ENCODE measurements at places on chromosomes 1 and 21. TPM values are rescaled to one million over a fixed set of nuclear protein-coding genes. Genes with fewer than 3 reads are reported as not detected.

DNA sequence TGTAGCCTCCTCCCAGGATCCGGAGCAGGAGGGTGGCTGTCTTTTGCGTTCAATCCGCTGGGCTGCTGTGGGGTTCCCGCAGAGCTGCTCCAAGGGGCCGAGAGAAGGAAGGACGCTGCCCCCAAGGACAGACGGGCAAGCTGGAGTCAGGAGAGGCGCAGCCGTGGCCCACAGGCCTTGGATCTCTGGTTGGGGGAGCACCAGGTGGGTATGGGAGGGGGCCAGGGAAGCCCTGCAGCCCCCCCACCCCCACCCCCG lies 15.9 kb upstream of the SKI start:
- H3K4me1 ChIP-seq = peaks cover 47% of the 10 kb centered on the region
- H3K27ac ChIP-seq = peak overlapping the region; percentile 98
- no peaks in the 10 kb centered on the region for H3K36me3 ChIP-seq
- H3K27me3 ChIP-seq = no peaks in the 10 kb centered on the region
- H3K4me3 ChIP-seq = 0 out of 2 replicates have a peak overlapping the region, but pooled peaks have one; percentile 4
- no peak for DNase-seq

GRCh38 chr1:110880708-110881374 lies 7.9 kb downstream of the CD53 start:
- H3K27me3 ChIP-seq = peaks cover 3% of the 10 kb centered on the region
- no peak overlapping the region for H3K4me3 ChIP-seq
- DNase-seq = no peak
- no peaks in the 10 kb centered on the region for H3K4me1 ChIP-seq
- no peak overlapping the region for H3K27ac ChIP-seq

- no peak for DNase-seq
- H3K36me3 ChIP-seq = no peaks in the 10 kb centered on the region
- no peak overlapping the region for H3K4me3 ChIP-seq
- no peaks in the 10 kb centered on the region for H3K27me3 ChIP-seq
Measured at GRCh38 chr1:186208405-186209129, 166.5 kb downstream of the TPR start.

DNA sequence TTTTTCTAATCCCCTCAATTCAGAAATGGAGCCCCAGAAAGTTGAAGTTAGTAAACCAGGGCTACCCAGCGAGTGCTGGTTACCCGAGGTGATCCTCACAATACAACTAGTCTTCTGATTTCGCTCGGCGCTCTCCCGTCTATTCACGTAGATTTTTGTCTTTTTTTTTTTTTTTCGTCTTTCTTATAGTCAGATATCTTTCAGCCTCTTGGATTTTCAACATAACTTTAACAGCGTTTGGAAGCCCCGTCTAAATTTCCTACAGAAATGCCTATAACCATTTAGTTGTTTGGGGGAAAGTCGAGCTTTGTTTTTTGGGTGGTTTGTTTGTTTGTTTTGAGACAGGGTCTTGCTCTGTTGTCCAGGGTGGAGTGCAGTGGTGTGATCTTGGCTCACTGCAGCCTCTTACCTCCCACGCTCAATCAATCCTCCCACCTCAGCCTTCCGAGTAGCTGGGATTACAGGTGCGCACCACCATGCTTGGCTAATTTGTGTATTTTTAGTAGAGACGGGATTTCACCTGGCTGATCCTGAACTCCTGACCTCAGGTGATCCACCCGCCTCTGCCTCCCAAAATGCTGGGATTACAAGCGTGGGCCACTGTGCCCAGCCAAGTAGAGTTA lies 818 bp upstream of the TMEM50B start:
- peaks cover 5% of the 10 kb centered on the region for H3K4me1 ChIP-seq
- peaks cover 4% of the 10 kb centered on the region for H3K36me3 ChIP-seq
- H3K27me3 ChIP-seq = no peaks in the 10 kb centered on the region
- 0 out of 2 replicates have a peak overlapping the region, but pooled peaks have one; percentile 21 for H3K27ac ChIP-seq
- peak overlapping the region; percentile 88 for H3K4me3 ChIP-seq
- no peak for DNase-seq

GRCh38 chr1:36876990-36877389 lies 157.3 kb downstream of the GRIK3 start:
- H3K36me3 ChIP-seq = no peaks in the 10 kb centered on the region
- no peak overlapping the region for H3K4me3 ChIP-seq
- no peaks in the 10 kb centered on the region for H3K27me3 ChIP-seq
- no peak overlapping the region for H3K27ac ChIP-seq
- no peak for DNase-seq
- no peaks in the 10 kb centered on the region for H3K4me1 ChIP-seq

- no peak for DNase-seq
- no peak overlapping the region for H3K4me3 ChIP-seq
- no peak overlapping the region for H3K27ac ChIP-seq
- H3K36me3 ChIP-seq = no peaks in the 10 kb centered on the region
- no peaks in the 10 kb centered on the region for H3K4me1 ChIP-seq
Measured at GRCh38 chr1:84959294-84959693, 37.6 kb downstream of the MCOLN2 start.

DNA sequence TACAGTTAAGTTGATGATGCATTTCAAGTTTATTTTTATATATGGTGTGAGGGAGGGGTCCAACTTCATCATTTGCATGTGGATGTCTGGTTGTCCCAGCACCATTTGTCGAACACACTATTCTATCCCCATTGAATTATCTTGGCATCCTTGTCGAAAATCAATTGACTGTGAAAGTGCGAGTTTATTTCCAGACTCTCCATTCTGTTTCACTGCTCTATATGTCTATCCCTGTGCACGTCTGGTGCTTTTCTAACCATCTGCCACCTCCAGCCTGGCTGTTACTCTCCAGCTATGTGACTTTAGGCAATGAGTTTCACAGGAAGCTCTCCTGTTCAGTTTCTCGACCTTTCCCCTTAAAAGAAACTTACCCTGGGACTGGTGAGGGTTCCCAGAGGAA lies 137.1 kb upstream of the KLHDC7A start:
- no peaks in the 10 kb centered on the region for H3K27me3 ChIP-seq
- H3K36me3 ChIP-seq = no peaks in the 10 kb centered on the region
- no peak overlapping the region for H3K27ac ChIP-seq
- no peak for DNase-seq

DNA sequence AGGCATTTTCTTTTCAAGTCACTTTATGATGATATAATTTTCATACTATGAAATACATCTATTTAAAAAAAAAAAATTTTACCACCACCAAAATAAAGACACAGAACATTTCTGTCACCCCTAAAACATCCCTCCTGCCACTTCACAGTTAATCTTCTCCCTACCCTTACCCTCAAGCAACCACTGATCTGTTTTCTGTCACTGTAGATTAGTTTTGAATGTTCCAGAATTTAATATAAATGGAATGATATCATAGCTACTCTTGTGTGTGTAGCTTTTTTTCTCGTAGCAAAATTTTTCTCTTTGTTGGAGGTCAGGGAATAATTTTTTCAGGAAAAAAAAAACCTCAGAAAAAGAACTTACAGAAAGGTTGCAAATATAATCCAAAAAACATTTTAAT lies 152.7 kb downstream of the RHOU start:
- H3K4me1 ChIP-seq = peaks cover 20% of the 10 kb centered on the region
- H3K27me3 ChIP-seq = no peaks in the 10 kb centered on the region
- H3K27ac ChIP-seq = no peak overlapping the region
- no peak for DNase-seq

DNA sequence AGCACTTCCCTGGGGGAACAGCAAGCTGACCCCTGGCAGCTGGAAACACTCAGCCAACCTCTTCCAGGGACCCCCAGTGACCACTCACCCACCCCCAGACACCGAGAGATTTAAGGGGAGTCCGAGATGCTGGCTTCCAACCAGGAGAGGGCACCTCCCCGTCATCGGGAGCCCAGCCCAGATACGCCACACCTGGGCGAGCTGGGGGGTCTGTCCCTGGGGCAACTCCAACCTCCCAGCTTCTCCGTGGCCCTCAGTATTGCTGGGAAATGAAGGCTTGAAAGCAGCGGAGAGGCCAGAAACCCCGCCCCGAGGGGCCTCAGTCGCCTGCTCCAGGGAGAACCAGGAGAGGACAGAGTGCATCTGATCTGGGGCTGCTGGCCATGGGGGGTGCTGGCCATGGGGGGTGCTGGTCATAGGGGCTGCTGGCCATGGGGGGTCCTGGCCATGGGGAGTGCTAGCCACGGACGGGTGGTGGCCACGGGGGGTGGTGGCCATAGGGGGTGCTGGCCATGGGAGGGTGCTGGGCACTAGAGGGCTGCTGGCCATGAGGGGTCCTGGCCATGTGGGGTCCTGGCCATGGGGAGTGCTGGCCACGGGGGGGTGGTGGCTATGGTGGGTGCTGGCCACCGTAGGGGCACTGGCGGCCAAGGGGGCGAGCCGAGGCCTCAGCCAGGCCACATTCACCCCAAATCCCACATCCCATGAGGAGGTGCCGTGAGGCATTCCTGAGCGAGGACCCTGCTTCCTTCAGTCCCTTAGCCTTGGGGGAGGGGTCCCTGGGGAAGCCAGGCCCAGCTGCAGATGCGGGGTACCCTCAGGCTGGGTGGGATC lies 61.5 kb upstream of the TTC34 start:
- H3K27me3 ChIP-seq = no peaks in the 10 kb centered on the region
- no peak overlapping the region for H3K27ac ChIP-seq
- DNase-seq = no peak

LCE1D gene
- not detected for total RNA-seq

DNA sequence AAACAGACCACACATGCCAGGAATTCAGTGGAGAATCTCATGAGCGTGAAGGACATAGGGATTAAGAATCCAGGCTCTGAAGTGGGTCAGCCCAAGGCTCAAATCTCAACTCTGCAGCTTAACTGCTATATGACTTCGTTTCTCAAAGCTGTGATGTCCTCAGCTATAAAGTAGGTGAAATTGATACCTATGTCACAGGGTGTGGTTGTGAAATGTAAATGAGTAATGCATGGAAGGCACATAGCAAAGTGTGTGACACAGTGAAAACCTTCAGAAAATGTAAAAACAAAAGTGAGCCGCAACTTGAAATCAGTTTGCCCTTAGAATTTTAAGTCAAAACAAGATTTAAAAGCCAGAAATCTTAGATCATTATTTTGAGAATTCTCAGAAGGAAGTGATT lies 145.7 kb upstream of the PRMT6 start:
- H3K36me3 ChIP-seq = no peaks in the 10 kb centered on the region
- DNase-seq = no peak
- no peak overlapping the region for H3K27ac ChIP-seq

- H3K36me3 ChIP-seq = no peaks in the 10 kb centered on the region
- H3K27ac ChIP-seq = no peak overlapping the region
- no peak overlapping the region for H3K4me3 ChIP-seq
- H3K27me3 ChIP-seq = no peaks in the 10 kb centered on the region
- DNase-seq = peak; percentile 16
Measured at GRCh38 chr1:65467536-65467935, 47.1 kb downstream of the LEPR start.

- 0 out of 2 replicates have a peak overlapping the region, but pooled peaks have one; percentile 9 for H3K27ac ChIP-seq
- peaks cover 7% of the 10 kb centered on the region for H3K4me1 ChIP-seq
- H3K4me3 ChIP-seq = no peak overlapping the region
- H3K36me3 ChIP-seq = peaks cover 3% of the 10 kb centered on the region
Measured at GRCh38 chr1:235703506-235703905, 53.9 kb upstream of the GNG4 start.

NBPF10 gene
- 2.1 TPM for total RNA-seq

TRAF5 gene
- 11.8 TPM for total RNA-seq

MYBPH gene
- not detected for total RNA-seq

SPATA46 gene
- not detected for total RNA-seq
